Non-pigmented ciliary epithelial cell (primary cell): ENCODE measurements at places on chromosomes 5 and 9.

DNA sequence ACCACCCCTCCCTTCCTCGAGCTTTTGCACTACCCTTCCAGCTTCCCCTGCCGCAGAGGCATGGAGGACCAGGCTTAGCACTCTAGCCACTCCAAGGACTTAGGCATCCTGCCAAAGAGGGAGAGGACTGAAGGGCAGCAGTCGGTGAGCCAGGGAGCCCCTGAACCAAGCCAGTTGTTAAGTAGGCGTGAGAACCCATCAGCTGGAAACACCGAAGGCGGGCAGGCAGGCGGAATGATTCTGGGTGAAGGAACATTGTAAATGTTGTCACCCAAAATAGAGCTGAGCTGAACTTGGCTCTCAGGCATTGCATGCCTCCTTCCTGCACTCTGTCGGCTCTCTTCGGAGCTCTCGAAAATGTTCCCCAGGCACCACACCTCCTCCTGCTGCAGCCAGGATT is 42.8 kb downstream of the NRG2 start:
- no peak for DNase-seq

DNA sequence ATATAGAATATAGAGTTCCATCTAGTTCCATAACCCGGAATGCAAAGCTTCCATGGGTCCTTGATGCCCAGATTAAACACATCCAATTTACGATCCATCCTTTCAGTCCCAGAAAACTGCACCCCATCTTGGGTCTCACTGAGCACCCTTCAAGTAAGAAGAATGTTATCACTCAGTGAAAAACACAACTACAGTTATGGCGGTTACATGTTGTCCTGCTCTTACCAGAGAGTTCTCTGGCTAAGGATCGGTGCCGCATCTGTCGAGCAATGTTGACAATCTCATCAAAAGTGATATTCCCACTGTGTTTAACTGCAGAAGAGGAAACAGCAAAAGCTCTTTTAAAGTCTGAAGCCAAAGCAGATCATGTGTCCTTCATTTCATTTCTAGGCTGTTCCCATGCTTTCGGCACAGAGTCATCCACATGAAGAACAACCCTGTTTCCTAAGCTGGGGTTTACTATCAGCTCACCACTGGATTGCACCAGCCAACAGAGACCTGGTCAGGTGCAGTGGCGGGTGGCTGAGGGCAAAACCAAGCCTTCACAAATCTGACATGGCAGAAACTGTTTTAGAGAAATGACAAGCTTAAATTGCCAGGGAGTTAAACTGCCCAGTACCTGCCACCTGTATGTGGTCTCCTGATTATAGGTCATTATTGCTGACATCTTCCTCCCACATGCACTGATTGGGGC is 2.9 kb downstream of the RPL12 start:
- no peak for DNase-seq

DNA sequence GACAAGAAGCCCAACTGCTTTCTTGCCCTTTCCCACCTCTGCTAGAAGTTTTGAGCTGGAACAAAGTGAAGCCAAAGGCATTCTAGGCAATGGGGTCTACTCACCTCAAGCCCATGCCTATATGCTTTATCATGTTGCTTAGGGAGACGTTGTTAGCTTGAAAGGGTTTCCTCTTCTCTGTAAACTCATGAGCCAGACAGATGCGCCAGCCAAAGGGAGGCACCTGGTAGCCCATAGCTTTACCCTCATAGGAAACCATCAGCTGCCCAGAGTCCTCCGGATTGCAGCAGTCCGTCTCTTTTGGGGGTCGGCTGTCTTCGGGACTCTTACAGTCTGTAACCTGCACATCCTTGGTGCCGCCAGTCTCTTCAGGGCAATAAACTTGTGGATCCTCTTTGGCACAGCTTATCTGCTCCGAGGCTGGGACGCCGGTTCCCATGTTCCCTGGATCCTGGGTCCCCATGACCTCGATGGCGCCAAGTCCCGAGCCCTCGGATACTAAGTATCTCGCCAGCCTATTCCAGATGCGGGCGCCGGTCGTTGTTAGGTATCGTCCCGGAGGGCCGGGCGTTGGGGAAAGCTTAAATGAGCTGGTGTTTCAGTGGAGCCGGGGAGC is 678 bp downstream of the GBA2 start:
- no peak for DNase-seq

DNA sequence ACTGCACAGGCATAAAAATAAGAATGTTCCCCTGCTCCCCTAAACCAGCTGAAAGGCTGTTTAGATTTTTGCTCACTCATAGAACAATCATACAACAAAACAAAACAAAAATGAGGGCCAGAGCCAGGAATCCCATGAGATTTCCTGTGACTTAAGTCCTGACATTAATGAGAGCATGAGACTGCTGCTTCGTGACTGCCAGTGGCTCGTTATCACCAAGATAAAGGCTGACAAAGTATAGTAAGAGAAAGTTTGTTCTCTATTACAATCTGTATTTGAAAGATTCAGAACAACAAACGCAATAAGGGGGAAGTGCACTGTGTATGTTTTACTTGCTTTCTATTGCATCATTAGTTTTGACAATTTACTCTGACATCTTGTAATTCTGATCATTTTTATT is 837.1 kb upstream of the C9orf72 start:
- DNase-seq, result no peak

DNA sequence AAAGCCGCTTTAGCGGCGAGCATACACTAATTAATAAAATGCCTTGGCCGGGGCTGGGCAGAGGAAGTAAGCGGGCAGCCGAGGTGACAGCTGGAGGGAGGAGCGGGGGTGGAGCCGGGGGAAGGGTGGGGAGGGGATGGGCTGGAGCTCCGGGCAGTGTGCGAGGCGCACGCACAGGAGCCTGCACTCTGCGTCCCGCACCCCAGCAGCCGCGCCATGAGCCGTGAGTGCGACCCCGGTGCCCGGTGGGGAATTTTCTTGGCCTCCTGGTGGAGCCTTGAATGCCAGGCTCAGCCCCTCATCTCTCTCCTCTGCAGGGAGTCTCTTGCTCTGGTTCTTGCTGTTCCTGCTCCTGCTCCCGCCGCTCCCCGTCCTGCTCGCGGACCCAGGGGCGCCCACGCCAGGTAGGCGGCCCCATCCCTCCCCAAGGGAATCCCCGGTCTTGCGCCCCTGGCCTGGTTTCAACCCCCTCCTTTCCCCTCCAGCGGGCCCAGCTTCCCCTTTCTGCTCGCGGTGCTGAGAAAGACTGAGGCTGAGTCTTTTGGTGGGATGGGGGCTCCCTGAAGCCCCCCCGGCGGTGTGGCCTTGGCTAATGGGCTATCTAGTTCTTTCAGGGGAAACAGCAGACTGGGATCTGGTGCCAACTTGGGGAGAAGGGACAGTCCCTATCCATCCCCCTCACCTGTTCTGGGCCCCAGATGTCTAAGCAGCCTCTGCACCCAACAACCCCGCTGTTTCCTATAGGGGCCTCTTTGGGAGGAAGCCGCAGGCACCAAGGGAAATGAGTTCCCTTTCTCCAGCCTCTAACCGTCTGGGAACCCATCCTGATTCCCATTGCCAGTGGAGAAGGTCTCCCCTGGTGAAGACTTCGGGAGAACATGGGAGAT is at the start of gene PTGS1:
PTGS1 (plus strand) TSS at position 156 of the 887 bp plus-strand sequence; CDS start at position 217, 61 bp downstream.
- no peak for DNase-seq

GRCh38 chr5:128349044-128349858 is 188.8 kb downstream of the FBN2 start:
- no peak for DNase-seq
